CD4-positive, alpha-beta T cell treated with Interleukin-15 for 4 hours (primary cell): ENCODE measurements at places on chromosomes 3 and 15.

GRCh38 chr3:175729466-175729865 lies 870.3 kb downstream of the NAALADL2 start:
- no peak for DNase-seq

DNA sequence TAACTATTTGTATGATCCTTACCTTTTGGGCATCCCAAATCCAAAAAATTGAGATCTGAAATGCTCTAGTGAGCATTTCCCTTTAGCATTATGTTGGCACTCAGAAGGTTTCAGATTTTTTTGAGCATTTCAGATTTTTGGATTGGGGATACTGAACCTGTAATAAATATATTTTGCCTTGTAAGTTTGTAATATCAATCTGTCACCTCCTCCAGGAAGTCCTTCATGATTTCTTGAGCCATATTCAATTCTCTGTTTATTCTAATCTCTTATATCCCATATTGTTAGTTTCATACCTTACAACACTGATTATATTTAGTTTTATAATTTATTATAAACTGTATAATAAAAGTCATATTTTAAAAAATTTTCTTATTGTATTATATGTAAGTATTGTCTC lies 215.2 kb downstream of the BBX start:
- DNase-seq = no peak

DNA sequence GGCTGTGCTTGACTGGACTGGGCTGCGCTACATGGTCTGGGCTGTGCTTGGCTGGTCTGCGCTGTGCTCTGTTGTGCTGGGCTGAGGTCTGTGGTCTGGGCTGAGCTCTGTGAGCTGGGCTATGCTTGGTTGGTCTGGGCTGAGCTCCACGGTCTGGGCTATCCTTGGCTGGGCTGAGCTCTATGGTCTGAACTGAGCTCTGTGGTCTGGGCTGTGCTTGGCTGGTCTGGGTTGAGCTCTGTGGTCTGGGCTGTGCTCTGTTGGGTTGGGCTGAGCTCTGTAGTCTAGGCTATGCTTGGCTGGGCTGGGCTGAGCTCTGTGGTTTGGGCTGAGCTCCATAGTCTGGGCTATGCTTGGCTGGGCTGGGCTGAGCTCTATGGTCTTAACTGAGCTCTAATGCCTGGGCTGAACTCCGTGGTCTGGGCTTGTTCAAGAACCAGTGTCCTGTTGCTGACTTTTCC lies 92.0 kb downstream of the PLXNA1 start:
- no peak for DNase-seq

DNA sequence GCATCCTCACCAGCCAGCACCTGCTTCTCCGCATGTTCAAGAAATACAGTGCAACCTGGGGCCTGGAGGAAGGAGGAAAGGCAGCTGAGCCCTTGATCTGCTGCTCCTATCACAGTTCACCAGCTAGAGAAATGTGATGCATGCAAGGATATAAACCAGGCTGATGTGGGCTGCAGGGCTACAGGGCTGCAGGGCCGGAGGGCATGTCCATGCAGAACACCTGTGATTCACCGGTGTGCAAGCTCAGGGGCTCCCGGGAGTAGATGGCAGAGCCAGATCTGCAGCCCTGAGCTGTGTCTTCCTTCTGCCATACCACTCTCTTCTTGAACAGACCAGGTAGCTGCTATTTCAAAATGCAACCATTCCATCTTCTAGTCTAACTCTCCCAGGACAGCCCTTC lies 84.9 kb downstream of the HMG20A start:
- DNase-seq = no peak

GRCh38 chr3:81218023-81218422 lies 543.4 kb downstream of the GBE1 start:
- DNase-seq = no peak

- DNase-seq = no peak
These were observed 25.1 kb upstream of the BCL2L10 start for GRCh38 chr15:52137432-52138357.

DNA sequence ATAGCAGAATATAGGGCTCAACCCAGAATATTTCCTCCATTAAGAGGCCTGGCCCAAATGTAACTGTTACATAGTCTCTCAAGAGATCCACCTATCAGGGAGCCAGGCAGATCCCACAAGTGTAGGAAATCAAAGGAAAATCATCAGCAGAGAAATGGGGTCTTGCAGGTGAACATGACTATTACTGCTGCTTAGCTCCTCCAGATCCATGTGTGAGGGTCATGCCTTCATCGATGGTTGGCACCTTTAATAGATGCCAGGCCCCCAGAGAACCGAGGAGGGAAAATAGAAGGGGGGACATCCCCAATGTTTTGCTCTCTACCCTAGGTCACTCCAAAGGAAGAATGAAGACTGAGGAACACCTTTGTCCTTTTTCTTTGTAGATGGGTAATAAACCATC lies 1029.9 kb upstream of the CADM2 start:
- no peak for DNase-seq

DNA sequence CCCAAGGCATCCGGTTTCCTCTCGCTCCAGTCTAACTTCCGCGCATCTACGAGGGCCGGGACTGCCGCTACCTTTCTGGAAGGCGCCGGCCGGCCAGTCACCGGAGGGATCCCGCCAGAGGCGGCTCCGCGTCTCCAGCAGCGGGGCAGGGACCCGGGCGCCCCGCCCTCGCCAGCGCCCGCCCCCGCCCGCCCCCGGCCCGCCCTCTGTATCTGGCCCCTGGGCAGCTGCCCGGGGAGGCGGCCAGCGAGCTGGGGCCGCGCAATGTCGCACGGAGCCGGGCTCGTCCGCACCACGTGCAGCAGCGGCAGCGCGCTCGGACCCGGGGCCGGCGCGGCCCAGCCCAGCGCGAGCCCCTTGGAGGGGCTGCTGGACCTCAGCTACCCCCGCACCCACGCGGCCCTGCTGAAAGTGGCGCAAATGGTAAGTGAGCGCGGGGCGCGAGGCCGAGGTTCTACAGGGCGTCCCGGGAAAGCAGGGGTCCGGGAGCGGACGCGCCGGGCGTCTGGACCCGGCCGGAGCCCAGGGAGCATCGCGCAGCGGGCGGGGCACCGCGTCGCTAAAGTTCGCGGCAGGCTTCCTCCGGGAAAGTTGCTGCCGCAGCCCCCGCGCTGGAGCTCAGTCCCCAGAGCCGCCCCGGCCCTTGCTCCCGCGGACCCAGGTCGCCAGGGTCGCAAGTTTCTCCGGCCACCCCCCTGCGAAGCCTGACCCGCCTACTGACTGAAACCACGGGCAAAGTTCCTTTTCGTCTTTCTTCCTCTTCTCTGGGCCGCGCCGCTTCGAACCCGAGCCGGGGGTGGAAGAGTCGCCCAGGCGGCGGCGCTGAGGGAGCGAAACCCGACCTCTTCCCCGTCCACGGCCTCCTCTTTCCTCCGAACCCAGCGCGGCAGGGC lies at the start of gene CMTM7:
Gene CMTM7, plus strand, starts transcription at position 211 of the 893 bp plus-strand sequence. Its CDS starts 54 bp downstream, at position 265.
- DNase-seq = peak; percentile 52
